Fibroblast of skin of left quadriceps (primary cell): ENCODE measurements at places on chromosomes 1 and 21.

GRCh38 chr1:208603721-208604120 is 359.5 kb upstream of the PLXNA2 start:
- no peak for DNase-seq

DNA sequence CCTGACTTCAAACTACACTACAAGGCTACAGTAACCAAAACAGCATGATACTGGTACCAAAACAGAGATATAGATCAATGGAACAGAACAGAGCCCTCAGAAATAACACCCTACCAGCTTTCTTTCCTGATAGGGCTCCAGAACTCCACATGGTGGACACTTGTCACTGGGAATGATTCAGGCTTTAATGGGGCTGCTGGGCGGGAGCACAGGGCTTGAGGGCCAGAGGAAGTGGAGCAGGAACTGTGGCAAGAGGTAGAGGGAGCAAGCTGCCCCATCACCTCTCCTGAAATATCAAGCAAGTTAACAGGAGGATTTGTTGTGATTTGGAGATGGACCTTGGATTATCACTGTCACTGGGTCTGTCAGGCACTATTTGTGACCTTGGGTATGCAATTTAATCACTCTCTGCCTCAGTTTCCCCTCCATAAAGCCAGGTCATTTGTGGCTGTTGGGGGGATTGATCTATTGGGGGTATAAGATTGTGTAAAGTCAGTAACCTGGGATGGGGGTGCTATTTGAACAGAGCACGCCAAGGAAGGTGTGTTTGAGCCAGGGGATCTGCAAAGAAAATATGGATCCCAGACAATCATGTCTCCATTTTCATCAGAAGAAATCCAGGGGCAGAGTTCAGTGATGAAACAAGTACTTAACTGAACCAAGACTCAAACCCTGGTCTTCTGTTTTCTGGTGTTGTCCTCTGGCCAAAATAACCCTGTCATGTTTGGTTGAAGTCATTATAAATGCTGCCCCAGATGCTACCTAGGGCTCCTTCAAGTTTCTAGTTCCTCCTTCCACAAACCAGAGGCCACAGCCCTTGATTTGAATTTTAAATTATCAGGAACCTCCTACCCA is 25.2 kb downstream of the ETS2 start:
- no peak for DNase-seq

GRCh38 chr21:31098576-31099005 is 60.3 kb upstream of the KRTAP19-8 start:
- peak; percentile 15 for DNase-seq

DNA sequence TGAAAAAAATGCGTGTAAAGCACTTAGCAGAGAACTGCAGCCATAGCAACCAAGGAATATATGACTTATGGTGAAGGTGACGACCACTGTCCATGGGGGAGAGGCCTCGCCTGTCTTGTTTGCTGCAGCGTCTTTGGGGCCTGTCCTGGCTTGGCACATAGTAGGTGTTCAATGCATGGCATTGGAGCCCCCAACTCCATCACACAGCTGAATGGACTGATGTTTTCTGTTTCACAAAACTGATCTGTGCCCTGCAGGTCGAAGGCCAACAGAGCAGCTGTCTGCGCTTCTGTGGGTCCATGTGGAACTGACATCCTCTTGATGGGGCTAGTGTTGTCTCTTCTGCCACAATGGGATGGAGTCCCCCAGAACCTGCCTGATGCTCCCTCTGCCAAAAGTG is 296.0 kb downstream of the PTPRU start:
- no peak for DNase-seq

DNA sequence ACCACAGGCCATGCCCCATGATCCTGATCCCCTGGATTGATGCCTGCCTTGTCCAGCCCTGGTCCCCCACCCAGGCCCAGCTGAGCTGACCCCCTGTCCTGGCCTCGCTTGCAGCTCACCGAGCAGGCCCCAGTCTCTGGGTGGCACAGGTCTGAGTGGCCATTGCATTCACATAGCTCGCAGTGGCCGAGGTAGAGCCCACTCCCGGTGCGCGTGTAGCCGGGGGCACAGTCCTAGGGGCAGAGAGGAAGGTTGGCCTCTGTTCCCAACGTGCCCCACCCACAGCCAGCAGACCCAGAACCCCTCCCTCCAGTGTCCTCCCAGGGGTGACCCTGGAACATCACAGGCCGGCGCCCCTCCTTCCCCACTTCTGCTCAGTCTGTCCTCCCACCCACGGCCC is 51.9 kb downstream of the LDLRAD2 start:
- no peak for DNase-seq

- no peak for DNase-seq
Observed at GRCh38 chr1:36994294-36994693, 40.0 kb downstream of the GRIK3 start.

DNA sequence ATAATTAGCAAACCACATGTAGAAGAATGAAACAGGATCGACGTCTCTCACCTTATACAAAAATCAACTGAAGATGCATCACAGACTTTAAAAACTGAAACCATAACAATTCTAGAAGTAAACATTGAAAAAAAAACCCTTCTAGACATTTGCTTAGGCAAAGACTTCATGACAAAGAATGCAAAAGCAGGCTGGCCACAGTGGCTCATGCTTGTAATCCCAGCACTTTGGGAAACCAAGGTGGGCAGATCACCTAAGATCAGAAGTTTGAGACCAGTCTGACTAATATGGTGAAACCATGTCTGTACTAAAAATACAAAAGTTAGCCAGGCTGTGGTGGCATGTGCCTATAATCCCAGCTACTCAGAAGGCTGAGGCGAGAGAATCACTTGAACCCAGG is 1351.7 kb downstream of the MRPL39 start:
- no peak for DNase-seq

DNA sequence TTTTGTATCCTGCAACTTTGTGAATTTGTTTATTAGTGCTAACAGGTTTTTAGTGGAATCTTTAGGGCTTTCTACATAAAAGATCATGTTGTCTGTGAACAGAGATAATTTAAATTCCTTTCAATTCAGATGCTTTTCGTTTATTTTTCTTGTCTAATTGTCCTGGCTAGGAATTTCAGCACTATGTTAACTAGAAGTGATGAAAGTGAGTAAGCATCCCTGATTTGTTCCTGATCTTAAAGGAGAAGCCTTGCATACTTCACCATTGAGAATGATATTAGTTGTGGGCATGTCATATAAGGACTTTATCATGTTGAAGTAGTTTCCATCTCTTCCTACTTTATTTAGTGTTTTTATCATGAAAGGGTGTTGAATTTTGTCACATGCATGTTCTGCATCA is 23.6 kb upstream of the TRIM67 start:
- peak; percentile 27 for DNase-seq

GRCh38 chr1:84621553-84621952 is 47.3 kb upstream of the CTBS start:
- no peak for DNase-seq

GRCh38 chr1:170544624-170545023 is 12.7 kb downstream of the GORAB start:
- DNase-seq = no peak

- no peak for DNase-seq
Observed at GRCh38 chr1:149849111-149849946, 50.0 kb upstream of the BOLA1 start.

DNA sequence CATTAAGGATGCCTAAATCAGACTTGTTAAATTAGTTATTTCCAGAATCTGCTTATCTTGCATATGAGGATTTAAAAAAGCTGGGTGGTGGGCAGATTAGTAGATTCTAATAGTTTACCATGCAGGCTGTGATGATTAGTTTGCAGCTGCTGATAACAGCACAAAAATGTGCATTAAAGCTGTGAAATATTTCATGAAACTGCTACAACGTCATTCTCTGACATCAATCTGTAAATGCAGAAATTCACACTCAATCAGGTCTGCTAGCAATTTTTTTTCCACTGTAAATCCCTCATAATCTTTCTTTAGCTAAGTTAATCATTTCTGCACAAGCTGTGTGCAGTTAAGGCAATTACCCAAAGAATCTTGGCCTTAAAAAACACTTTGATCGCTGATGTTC is 9.3 kb upstream of the RPE65 start:
- no peak for DNase-seq

DNA sequence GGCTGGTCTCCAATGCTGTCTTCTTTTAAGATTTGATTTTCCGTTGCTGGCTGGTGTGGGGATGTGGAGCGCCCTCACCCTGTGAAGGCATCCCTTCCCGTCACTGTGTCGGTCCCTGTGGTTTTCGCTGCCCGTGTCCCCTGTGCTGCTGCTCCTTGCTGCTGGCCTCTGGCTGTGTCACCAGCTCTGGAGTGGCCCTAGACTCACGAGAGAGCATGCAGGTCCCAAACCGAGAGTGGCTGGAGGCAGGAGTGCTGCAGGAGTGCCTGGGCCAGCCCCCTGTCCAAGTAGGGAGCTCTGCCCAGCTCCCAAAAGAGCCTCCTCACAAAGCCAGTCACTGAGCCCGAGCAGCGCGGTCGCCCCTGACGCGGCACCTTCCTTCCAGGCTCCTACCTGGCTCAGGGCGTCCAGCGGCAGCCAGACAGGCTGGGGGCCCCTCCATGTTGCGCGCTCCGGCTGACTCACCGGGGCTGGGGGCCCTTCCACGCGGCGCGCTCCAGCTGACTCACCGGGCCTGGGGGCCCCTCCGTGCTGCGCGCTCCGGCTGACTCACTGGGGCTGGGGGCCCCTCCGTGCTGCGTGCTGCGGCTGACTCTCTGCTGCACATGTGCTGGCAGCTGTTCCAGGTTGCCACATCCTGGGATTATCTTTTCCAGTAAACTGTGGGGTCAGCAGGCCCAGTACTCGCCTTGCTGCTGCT is 106.7 kb upstream of the COL6A1 start:
- DNase-seq = peak; percentile 94

- no peak for DNase-seq
Observed at GRCh38 chr1:117037802-117038201, 22.3 kb upstream of the TTF2 start.

DNA sequence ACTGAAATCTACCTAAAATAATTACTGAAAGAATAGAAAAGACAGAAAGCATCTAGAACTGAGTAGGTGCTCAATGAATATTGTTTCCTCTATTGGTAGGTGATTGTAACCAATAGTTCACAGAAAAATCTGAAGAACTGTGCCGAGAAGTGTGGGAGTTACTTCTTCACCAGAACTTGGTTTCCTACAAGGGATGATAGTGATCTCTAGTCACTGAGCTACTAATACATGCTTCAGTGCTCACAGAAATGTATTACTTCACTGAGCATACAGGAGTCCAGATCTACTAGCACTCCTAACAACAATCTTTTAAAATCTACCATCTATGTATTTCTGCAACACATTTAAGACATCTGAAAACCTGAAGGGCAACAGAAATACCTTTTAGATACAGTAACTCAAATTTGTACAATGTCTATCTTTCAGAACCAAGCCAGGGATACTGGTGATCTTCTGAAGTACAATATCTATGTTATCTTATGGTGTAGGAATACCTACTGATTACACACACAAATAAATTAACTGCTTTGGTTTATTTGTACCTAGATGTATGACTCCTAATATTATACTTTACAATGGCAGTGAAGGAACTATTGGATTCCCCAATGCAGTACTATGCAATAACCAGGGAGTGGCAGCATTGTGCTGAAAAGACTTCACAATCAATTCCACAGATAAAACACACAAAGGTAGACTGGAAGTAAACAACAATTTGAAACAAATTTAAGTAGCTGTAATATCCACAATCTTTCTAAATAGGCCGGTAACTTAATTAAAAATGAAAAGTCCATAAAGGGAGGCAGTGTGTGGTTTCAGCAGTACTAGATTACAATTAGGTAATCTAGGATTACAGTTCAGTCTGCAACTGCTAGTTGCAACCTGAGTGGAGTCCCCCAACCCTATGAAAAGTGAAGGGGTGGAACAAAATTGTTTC is 243.0 kb downstream of the SLC45A1 start:
- no peak for DNase-seq

DNA sequence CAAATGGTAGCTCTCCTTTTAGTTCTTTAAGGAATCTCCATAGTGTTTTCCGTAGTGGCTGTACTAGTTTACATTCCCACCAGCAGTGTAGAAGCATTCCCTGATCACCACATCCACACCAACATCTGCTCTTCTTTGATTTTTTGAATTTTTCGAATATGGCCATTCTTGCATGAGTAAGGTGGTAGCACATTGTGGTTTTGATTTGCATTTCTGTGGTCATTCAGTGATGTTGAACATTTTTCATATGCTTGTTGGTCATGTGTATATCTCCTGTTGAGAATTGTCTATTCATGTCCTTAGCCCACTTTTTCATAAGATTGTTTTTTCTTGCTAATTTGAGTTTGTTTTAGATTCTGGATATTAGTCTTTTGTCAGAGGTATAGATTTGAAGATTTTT is 84.6 kb upstream of the B3GALT2 start:
- peak; percentile 74 for DNase-seq

GRCh38 chr1:75127916-75128717 is 6.1 kb upstream of the LHX8 start:
- DNase-seq = no peak

- DNase-seq = no peak
Observed at GRCh38 chr1:45196863-45197262, 9.5 kb downstream of the ZSWIM5 start.

DNA sequence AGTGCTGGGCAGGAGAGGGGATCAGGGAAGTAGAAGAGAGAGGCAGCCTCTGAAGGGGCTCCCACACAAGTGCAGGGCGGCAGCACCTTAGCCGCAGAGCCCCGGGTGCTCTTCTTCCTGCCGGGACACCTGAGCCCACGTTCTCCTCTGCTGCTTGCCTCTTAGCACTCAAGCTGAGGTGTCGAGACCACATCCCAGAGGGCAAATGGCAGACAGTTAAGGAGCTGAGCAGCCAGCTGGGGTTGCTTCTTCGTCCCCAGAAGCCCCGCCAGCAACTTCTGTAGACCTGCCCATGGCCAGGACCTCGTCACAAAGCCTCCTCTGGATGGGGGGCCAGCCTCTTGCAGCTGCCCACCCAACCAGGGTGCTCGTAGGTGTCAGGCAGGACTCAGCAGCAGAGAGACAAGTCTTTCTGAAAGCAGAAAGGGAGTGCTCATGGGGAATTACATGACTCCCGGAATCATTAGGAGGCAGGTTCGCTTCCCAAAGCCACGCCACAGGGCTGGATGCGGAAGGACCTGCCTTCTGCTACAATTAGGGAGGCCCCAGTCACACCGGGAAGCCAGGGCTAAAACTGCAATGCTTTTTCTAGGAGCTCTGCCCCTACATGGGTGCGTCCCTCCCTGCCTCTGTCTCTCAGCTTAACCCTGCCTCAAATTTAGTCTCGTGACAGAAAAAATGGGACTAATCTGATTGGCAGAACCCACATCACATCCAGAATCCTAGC is 141.4 kb upstream of the RAB4A start:
- DNase-seq = no peak

DNA sequence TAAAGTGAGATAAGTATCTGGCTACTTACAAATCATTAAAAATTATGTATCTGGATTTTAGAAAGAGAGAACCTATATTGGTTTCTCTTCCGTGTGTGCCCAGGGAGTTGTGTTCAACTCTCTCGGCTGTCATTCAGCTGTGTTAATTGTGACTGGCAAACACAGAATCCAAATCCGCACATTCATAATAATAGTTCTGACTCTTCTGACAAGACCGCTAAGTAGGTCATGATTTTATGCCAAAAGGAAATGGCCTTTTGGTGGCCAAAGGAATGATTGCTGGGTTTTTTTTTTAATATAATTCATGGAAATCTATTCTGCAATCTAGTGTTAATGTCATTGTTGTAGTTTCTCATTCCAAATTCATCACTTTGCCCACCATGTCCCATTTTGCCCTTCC is 110.7 kb downstream of the AK5 start:
- DNase-seq = no peak
